ENCODE measurements at places on chromosomes 7 and 10.

GRCh38 chr10:42934351-42934811 is 142.5 kb upstream of the RET start:
- DNase-seq = no peak

DNA sequence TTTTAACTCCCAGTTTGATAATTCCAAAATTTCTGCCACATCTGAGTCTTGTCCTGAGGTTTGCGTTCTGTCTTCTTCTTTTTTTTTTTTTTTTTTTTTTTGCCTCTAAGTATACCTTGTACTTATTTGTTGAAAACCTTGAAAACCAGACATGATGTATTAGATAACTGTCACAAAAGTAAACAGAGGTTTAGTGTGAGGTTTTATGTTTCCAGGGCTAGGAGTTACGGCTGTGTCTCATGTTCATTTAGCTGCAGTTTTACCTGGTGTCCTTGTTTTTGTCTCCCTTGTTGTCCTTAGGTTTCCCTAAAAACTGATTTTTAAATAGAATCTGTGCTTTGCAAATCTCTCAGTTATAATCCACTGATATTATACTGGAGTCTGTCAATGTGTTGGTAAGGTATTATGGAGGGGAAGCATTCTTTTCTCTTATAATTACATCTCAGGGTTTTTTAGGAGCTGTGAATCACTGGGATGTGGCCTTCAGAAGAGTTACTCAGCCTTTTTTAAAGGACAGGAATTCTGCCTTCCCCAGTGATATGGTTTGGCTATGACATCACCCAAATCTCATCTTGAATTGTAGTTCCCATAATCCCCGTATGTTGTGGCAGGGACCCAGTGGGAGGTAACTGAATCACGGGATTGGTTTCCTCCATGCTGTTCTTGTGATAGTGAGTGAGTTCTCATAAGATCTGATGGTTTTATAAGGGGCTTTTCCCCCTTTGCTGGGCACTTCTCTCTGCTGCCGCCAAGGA is 95.0 kb downstream of the CDCA7L start:
- no peak for DNase-seq

DNA sequence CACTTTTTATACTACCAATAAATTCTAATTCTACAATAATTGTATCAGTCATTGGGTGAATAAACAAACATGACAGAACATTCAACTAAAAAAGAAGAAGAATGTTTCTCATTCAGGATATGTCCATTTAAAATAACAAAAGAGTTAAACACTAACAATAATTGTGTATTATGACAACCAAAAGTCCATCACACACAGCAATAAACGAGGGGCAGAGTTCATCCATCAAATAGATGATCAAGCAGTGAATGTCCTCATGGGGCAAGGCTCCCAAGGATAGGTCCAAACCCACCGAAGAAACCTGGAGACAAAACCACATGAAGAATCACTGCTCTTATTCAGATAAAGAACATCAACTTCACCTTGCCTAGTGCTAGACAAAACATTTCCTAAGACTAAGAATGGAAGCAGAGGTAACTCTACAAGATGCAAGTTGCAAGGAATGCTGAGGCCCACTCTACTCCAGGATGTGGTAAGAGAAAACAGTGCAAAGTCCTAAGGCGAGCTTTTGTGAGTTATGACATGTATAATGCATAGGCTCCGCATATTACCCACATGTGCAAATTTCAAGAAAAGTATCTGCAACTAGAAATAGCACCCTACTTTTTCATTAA is 115.1 kb downstream of the PARD3 start:
- DNase-seq = no peak

- no peak for DNase-seq
Observed at GRCh38 chr10:54002077-54002476, 799.0 kb downstream of the PCDH15 start.

GRCh38 chr10:15860692-15861201 is 440 bp upstream of the MINDY3 start:
- no peak for DNase-seq

- DNase-seq = no peak
Observed at GRCh38 chr10:91555455-91555854, 77.4 kb downstream of the PPP1R3C start.

GRCh38 chr10:16478801-16479200 is 42.0 kb downstream of the PTER start:
- DNase-seq = no peak

DNA sequence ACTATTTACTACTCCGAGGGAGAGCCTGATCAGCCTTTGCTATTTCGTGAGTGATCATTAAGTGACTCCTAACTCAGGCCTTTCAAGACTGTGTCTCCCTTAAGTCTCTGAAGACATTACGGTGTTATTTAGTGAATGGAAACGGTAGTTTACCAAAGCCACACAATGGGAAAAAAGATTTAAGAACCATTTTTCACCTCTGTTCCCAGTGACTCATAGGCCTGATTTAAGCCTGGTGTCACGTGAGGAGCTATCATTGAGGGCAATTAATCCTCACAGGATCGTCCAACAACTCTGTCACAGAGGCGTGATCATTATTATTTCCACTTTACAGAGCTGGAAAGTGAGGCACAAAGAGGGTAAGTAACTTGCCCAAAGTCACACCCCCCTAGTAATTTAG is 20.3 kb downstream of the C10orf90 start:
- no peak for DNase-seq

- DNase-seq = peak; percentile 23
Observed at GRCh38 chr10:95214793-95215192, 20.8 kb downstream of the ACSM6 start.

DNA sequence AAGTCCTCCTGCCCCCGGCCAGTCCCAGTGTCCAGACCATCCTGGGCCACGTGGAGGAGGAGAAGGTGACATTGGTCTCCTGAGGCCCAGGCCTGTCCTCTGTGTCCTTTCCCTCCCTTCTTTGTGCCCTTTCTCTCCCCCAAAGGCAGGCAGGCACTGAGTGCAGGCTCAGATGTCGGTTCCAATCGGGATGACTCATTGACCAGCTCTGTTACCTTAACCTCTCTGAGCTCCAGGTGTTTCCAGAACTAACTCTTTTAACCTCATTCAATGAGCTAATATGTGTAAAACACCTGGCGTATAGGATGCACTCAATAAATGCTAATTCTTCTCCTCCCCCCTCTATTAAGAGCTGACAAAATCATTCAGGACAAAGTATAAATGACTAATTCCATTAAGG is 25.7 kb downstream of the MACROH2A2 start:
- DNase-seq = no peak

DNA sequence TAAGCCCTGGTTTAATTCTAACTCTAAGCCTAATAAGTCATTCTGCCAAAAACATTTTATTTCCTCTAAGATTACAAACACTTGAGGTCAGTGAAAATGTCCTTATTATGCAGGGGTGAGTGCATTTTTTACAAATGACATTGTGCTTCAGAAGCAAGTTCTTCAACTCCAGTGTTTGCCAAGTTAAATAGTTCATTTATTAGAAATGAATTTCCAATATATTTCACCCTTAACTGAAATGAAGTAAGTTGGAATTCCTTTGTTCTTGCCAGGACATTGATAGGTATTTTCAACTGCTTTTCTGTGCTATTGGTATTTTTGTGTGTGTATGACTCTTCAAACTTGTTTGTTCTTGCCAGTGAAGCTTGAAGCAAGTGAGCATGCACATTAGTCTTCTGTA is 89.5 kb upstream of the CCDC6 start:
- DNase-seq = no peak

DNA sequence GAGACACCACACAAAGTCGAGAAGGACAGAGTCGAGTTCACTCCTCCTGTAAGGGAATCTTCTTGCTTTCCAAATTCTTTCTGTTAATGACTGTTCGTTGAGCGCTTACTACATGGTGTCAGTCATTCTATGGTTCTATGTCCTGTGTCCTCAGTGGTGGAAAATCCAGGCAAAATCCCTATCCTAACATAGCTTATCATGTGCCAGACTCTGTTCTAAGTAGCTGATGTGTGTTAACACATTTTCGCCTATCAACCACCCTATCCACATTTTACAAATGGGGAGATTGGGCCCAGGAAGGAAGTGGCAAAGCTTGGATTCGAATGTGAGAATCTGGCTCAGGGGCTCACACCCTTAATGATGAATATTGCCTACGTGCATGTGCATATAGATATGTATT is 280.1 kb downstream of the GATA3 start:
- DNase-seq = no peak

DNA sequence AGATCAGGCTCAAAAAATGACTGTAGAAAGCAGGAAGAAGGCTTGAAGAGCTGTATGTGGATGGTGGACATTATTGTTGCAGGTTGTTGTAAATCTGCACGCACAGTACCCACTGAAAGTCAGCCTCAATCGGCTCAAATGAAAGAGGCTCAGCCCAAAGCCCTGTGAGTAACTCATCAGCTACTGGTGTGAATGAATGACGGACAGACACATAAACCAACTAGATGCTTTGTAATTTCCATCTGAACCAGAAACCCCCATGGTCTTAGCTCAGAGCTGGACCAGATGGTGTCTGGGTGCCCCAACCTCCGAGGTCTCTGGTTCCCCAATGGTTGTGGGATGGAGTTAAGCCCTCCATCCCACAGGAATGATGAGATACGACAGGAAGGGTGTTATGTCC is 7.4 kb downstream of the CALN1 start:
- DNase-seq = no peak
